ENCODE measurements at places on chromosomes 2 and 18. TPM values are rescaled to one million over a fixed set of nuclear protein-coding genes. Genes with fewer than 3 reads are reported as not detected.

DNA sequence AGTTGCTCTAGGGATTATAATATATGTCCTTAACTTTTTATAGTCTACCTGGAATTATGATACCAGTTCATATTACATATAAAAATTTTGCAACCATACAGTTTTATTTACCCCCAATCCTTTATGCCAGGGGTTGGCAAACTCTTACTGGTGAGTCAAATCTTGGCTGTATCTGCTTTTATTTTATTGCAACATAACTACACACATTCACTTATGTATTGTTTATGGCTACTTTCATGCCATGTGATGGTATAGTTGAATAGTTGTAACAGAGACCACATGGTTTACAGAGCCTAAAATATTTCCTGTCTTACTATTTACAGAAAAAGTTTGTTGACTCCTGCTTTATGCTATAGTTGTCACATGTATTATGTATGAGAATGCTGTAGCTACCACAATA, 25.8 kb upstream of the DLX2 start:
- H3K4me3 ChIP-seq, result no peak overlapping the region
- DNase-seq, result no peak
- H3K36me3 ChIP-seq, result no peaks in the 10 kb centered on the region
- H3K27me3 ChIP-seq, result peaks cover 14% of the 10 kb centered on the region
- peaks cover 1% of the 10 kb centered on the region for H3K4me1 ChIP-seq
- H3K27ac ChIP-seq, result no peak overlapping the region

DNA sequence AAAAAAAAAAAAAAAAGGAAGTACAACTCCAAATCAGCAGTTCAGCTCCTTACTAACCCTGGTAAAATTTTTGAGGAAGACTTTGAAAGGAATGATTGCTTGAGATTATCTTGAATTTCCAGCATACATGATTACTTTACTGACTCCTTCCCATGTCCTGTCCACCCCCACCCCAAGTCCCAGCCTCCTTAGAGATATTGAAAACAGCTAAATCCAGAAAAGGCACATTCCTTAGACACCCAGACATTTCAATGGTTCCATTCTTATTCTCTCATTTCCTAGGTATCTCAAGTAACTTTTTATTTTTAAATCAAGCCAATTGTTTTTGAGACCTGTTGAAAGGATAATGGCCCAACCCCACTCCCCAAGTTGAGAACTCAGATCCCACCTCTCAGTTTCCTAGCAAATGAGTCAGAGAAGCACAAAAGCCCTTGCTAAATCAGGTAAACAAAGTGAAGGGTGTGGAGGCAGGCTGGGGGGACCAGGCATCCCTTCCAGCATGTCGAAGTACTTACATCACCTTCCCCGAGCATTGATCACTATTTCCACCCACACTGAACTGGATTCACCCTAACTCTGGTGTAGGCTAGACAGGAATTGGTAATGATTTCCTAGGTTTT, 95.4 kb upstream of the FZD7 start:
- no peak overlapping the region for H3K27ac ChIP-seq
- DNase-seq, result no peak
- no peaks in the 10 kb centered on the region for H3K4me1 ChIP-seq
- no peak overlapping the region for H3K4me3 ChIP-seq
- peaks cover 4% of the 10 kb centered on the region for H3K27me3 ChIP-seq
- no peaks in the 10 kb centered on the region for H3K36me3 ChIP-seq

- no peaks in the 10 kb centered on the region for H3K4me1 ChIP-seq
- H3K27me3 ChIP-seq, result no peaks in the 10 kb centered on the region
- H3K27ac ChIP-seq, result no peak overlapping the region
Observed at GRCh38 chr2:212088353-212088752, 450.2 kb downstream of the ERBB4 start.

Gene TEKT4
- total RNA-seq, result not detected

Data from activated T-helper 2 cell treated with anti-CD3 and anti-CD28 coated beads, Interferon-gamma antibody, Interleukin-2, Interleukin-4, amounts not matched to agents 10 μg/mL and 5 μg/mL and 100 μg/mL, durations not matched to agents 14 hours and 24 hours and 36 hours (primary cell).